ENCODE measurements at places on chromosomes 16 and 17.

DNA sequence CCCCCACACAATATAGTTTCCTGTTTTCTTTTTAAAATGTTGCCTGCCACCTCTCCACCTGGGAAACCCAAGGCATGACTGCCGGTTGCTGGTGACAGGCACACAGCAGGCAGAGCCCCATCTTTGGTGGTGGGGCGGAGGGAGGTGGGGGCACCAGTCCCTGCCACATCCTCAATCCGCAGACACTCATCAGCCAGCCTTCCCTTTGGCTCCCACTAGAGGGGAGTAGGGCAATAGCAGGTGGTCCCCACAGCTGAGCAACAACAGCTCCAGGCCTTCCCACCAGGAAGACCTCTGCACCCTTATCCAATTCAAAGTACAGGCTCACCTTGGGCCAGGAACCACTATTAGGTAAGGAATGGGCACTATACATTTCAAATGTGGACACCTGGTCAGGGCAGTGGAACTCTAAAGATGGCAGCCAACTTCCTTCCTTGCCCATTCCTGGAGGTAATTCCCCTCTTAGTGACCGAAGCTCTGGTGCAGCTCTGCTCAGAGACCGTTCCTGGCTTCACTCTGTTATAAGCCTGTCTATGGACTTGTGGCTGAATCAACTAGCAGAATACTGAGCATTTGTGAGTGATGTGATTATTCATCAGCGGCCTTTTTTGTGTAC is 13.9 kb downstream of the RECQL5 start:
- DNase-seq = peak; percentile 55

DNA sequence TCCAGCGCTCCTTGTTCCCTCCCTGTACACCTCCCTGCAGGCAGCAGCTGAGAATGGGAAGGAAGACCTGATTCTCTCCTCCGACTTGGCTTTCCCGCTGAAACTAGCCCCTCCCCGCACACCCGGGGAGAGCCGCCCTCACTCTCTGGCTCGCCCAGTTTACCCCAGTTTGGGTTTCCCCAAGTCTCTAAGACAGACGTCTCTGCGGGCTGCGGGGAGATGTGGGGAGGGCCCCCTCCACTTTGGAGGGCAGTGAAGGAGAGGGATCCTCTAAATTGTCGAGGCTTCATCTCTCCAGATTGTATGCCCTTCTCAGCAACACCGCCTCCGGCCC is 797 bp downstream of the GRB7 start:
- DNase-seq = no peak

DNA sequence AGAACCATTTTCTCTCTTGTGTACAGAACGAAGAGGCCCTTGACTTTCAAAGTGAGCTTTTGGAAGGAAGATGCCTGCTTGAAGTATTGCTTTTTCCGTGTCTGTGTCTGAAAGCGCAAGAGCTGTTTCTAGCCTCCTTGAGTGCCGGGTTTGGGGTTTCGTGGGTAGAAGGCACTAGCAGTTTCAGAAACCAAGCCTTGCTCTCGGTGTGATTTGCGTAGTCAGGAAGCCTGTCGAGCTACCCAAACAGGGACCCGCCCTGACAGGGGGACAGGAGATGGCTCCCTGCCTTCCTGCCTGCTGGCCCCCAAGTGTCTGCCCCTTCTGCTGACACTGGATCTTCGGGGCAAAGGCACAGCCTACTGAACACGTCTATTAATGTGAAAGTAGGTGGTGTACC is 322.0 kb downstream of the MAF start:
- DNase-seq = no peak

DNA sequence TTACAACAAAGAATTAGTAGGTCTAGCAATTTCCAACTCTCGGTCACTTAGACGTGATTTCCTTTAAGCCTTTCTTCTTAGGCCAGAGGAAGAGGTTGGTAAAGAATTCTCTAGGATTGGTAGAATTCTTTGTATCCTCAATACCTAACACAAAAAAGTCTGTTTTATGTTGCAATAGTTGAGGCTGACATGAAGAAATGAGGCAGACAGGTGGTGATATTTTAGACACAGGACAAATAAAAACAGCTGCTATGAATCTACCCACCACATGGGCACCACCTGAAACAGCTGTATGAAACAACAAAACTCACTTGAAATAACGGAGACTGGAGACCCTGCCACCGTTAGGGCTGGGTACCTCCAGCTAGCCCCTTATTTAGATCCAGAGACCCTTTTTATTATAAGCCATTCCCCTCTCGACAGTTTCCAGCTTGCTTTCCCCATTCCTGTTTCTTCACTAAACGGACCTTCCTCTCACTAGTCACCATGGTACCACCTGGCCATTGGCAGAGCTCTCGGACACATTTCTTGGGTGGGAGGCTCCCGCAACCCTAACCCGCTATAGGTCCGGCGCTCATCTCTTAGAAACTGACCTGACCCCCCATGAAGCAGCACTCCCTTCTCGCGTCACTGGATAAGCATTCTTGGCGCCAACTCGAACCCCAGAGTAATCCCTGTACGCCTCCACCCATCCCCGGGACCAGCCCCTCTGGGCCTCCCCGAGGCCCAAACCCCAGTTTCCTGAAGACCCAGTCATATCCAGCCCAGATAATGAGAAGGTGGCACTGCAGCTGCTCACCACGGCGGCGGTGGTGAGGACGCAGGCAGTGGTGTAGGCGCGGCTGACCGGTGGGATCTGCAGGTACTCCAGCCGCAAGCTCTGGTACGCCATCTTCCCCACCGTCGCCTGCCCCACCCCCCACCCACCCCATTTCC is at the start of gene DERL2:
Gene DERL2 (minus strand): TSS at position 909 of the 936 bp plus-strand sequence. CDS start 17 bp downstream, at position 892.
- DNase-seq = peak; percentile 41

DNA sequence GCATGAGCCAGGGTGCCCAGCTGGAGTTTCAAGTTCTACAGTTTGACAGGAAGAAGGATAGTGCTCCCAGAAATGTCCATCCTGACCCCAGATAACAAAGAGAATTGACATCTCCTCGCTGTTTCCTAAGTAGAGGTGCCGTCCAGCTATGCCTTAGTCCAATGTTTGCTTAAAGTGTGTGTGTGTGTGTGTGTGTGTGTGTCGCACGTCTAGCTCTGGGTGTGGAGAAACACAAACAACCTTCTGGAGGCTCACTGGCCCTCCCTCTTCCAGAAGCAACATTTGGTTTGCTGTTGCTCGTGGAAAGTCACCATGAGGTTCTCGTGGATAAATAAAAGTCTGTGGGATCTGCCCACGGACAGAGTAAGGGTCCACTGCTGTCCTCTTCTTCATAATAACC is 22.1 kb downstream of the EMP2 start:
- no peak for DNase-seq

DNA sequence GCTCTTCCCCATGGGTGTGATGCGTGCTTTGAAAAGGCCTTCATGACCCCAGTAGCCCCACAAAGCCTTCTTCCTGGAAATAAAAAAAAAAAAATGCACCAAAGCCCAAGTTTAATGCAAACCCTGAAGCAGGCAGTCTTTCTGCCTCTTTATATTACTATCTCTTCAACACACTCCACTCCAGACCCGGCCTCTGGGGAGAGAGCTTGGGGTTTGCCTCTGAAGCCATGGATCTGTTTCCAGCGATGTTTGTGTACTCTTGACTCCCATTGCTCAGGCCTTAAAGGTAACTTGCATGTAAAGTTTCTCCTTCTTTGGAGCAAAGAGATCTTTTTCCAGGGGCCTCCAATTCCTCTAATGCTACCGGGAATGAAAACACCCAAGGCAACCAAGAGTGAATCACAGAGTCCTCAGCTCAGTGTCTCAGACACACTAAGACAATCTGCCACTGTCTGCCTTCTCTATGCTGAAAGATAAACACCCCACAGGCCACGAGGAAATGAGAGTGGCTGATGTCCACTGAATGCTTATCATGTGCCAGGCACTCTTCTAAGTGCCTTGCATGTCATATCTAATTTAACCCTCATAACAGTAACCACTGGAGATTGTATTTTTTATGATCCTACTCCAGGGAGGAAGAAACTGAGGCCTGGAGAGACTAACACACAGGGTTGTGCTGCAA is 56.4 kb upstream of the AKTIP start:
- DNase-seq = no peak

DNA sequence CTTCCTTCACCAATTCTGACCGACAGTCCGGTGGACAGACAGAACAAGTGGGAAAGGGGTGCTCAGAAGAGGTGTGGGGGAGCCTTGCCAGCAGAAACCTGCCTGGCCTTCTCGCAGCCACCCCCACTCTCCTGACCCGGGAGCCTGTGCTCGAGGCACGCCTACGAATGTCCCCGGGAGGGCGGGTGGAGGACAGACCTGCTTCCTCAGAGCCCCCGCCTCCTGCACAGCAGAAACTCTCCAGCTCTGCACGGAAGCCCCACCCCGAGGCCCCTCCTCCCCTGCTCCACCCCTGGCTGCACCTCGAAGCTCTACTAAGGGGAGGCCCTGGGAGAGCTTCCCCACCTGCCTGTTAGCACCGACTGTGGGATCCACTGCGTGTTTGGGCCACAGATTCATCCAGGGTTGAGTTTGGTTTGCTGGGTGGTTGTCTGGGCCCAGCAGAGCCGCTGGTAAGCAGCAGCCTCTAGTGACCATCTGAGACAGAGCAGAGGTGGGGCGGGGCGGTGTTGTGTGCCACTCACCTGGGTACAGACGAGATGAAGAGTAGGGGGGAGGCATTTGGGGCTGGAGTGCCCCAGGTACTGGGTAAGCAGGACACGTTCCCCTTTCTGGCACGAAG is 6.2 kb downstream of the TAF1C start:
- no peak for DNase-seq

DNA sequence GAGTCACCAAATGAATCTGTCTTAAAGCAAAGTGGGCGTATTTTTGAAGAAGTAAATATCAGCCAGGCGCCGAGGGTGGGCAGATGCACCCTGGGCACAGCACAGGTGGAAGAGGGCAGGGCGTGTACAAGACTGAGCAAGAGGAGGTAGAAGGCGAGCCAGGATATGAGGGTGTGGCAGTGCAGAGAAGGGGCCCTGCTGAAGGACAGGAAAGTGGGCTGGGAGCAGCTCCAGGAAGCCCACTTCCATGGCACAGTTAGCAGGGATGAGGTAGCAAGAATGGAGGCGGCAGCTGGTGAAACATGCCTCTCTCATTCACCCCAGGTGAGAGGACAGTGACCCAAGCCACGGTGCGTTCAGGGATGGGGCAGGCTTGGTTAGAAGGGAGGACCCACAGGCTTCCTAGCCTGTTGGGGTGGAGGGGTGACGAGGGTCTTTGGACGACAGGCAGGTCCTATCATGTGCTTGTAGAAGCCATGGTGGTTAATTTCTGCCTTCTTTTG is 149.3 kb downstream of the CLEC16A start:
- DNase-seq = no peak

DNA sequence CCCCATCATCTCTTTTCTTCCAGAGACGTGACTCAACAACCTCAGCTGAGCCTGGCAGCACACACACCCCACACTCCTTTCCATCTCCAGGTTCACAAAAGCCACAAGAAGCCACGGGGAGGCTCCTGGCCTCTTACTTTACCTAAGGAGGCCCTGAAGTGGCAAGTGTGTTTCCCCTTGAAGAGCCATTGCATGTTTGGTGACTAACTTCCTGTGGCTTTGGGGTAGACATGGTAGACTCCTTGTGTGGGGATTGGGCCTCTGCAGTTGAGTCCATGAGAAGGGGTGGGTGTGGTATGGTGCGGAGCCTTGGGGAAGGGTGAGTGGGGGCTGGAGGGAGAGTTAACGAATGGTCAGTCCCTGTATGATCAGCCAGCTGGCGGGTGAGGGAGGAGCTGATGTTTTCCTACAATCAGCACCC is 24.2 kb downstream of the SAP30BP start:
- DNase-seq = no peak

GRCh38 chr16:5633845-5634440 is 536.3 kb upstream of the EEF2KMT start:
- DNase-seq = peak; percentile 28

DNA sequence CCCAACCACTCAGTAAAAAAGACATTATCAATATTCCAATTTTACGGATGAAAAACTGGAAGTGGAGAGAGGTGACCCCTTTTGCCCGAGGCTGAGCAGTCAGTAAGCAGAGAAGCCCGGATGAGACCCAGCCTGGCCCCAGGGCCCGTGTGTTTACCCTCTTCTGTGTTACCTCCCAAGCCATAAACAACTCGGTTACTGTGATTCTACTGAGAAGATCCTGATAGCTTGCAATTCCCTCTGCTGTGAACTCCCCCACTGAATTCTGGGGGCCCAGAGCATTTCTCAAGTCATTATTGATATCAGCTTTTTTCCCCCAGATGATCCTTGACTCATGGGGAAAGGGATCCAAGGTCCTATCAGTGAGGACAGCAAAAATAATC is 482.6 kb upstream of the ERCC4 start:
- no peak for DNase-seq

DNA sequence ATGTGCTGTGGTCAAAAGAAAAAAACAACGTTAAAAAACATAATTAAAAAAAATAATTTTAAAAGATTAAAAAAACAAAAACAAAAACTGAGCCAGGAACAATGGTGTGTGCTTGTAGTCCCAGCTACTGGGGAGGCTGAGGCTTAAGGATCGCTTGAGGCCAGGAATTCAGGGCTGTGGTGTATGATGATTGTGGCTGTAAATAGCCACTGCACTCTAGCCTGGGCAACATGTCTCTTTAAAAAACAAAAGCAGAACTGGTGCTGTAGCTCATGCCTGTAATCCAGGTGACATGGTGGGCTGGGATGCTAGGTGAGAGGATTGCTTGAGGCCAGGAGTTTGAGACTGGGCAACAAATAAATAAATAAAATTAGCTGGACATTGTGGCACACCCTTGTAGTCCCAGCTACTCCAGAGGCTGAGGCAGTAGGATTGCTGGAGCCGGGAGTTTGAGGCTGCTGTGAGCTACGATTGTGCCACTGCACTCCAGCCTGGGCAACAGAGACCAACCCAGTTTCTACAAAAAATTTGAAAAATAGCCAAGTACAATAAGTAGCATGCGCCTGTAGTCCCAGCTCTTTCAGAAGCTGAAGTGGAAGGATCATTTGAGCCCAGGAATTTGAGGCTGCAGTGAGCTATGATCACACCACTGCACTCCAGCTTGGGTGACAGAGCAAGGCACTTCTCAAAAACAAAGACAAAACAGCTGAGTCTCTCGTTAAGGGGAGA is 43.6 kb downstream of the NFATC3 start:
- peak; percentile 40 for DNase-seq

DNA sequence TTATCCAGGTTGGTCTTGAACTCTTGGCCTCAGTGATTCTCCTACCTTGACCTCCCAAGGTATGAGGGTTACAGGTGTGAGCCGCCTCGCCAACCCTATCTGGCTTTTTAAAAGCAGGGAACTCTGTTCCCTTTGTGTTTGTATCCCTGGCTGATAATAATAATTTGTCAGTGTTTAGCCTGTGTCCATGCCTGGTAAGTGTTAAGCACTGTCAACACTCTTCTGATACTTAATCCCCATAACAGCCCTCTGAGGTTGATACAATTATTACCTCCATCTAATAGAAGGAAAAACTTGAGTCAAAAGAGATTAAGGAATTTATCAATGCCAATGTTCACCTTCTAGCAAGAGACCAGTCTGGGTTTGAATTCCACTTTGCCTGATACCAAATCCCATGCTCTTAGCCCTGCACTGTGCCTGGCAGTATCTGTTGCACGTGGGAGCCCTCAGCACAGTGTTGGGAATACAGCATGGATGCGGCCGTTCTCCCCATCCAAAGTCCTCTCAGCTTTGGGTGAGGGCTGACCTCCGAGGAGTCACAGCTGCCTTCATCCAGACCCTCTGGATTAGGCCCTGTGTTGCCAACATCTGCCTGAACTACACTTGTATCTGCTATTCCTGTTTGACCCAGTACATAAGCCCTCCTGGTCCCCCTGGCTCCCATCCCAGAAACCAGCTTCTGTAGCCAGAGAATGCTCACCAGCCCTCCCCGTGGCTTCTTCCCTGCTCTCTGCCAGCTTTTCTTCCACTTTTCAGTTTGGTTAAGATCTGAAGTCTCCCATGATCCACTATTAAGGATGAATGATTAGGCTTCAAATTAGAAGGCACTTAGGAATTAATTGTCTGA is 335.6 kb upstream of the ASIC2 start:
- no peak for DNase-seq
